Renal pelvis (tissue), 12 donors: ENCODE measurements at places on chromosomes 6 and 20. TPM values are rescaled to one million over a fixed set of nuclear protein-coding genes. Genes with fewer than 3 reads are reported as not detected.

DNA sequence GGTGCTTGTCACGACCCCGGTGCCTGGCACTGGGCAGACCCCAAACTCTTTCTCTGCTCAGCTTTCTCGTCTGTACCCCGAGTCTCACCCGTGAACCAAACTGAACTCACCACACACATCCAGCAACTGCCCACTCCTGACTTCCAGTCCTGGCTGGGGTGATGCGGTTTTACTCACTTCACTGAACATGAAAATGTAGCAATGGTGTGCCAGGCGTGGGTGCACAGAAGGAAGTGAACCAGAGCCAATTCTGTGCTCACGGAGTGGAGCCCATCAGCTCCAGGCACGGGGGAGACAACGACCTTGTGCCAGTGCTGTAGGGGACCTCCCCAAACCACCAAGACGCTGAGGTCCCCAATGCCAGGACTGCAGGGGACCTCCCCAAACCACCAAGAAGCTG lies 78.7 kb upstream of the AFDN start:
- DNase-seq: no peak

GRCh38 chr6:24775520-24776058 lies 852 bp downstream of the GMNN start:
- peak; percentile 19 for DNase-seq

DNA sequence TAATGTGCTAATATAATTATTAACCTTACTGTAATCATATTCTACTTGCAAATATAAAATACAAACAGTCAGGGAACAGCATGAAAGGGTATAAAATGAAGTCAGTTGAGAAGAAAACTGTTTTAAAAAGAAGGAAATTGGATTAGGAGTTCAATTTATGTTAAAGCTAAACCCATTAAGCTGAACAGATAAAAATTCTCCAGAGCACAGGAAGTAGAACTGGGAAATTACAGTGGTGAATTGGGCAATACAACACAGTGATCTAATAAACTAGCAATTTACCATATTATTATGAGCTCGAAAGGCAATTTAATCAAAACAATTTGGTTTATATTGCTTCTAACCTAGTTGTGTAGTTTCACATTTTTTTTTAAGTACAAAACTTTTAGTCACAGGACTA lies 407.4 kb upstream of the RGS17 start:
- DNase-seq: no peak

DNA sequence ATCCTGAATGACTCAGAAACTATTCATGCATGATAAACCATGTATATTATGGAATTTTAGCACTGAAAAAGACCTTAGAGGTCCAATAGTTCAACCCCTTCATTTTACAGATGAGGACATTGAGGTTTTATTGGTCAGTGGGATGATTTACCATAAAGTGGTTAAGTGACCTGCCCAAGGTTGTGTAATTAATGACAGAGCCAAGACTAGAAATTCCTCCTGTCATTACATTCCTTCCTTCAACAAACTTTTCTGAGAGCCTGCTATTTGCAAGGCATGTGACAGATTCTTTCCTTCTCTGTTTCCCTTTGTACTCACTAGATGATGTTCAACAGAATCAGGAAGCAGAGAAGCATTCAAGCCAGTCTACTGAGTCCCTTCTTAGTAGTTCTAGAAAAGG lies 170.7 kb upstream of the KCNK16 start:
- DNase-seq: no peak

ELOVL4 gene
- polyA plus RNA-seq: 3.0 TPM

SOX18 gene
- 14.1 TPM for polyA plus RNA-seq

DNA sequence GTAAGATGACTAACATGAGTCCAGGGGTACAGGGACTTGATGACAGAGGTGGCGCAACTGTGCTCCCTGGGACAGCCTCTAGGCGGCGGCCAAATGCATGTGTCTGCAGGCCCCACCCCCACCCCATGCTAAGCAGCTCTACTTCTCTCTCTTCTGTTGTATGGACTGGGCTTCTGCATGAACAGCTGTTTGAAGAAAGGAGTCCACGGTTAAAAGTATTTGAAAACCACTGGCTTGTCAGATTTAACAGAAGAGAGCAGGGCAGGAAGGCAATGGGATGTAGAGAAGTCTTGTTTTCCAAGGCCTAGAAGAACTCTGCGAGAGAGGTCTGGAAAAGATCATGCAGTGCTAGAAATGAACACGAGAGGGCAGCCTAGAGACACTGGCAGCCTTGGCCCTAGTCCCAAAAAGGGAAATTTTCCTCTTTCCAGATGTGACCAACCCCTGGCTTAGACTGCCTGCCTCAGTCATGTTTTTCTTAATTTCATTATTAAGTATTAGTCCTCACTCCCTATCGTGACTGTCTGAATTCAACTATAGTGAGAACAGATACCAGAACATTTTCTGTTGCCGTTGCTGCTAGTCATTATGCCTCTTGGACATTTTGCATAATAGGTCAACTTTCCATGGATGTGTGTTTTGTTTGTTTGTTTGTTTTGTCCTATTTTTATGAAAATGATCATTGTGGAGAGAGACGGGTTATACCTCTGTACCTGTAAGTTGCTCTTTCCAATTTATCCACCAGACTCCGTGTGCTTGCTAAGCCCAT lies 265.0 kb downstream of the ADGRG6 start:
- peak; percentile 48 for DNase-seq

GLP1R gene
- 1.1 TPM for polyA plus RNA-seq

DNA sequence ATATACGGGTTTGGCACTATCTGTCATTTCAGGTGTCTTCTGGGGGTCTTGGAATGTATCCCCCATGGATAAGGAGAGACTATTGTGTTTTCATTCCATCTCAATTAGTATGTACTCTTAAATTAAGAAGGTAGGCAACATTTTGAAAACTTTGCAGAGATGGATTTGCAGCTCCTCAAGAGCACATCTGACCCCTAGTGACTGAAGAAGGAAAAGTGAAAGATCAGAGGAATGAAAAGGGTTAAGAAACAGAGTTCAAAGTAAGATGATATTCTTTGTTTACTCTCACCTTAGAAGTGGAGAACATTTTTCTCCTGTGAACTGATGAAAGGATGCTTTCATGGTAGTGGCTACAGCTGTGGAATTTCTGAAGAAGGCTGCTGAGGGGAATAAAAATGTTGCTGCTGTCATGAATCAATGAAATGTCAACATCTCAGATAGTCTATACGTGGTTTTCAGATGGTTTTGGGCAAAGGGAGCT lies 41.5 kb downstream of the SH3BGRL2 start:
- peak; percentile 17 for DNase-seq

GRCh38 chr6:80690551-80691131 lies 584.2 kb downstream of the BCKDHB start:
- no peak for DNase-seq

- DNase-seq: no peak
These were observed 20.1 kb upstream of the PLEKHG1 start for GRCh38 chr6:150579611-150580010.

DNA sequence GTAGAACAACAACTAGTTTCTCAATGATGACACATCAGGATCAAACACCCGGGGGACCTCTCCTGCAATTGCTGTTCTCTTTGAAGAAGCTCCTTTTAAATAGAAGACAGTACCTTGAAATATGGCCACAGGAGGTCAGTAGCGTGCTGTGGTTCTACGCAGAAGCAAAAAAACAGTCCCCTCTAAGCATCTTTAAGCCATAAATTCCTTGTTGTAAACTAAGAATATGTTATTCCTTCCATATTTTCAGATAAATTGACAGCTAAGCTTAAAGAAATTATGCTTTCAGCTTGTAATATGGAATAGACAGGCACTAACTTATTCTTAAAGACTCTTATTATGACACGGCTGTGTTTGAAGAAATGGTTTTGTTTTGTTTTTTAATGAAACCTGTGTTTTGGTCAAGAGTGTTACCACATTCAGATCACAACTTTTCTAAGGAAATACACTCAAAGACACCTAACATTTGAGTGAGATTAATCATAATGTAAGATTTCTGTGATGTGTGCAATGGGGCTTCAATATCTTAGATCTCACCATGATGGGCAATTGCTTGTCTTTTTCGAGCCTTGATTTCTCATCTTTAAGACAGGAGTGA lies 49.7 kb upstream of the IL20RA start:
- peak; percentile 58 for DNase-seq

- peak; percentile 16 for DNase-seq
These were observed 523.4 kb downstream of the TENT5A start for GRCh38 chr6:81228912-81229555.

DNA sequence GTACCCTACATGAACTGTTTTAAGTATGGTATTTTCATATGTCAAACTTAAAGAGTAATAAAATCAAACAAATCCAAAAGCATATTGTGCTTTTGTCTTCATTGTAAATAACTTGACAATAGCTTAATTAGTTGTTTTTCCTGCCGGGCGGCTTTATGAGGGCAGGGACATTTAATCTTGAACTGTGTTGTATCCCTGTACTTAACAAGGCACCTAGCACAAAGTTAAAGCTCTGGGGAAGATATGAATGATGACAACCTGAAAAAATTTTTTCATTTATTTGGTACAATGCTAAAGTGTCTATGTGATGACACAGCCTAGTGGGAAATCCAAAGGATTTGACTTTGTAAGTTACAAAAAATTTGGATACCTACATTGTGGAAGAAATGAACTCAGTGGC lies 502 bp upstream of the HACE1 start:
- no peak for DNase-seq

PBOV1 gene
- 0.13 TPM for polyA plus RNA-seq

DNMT3B gene
- 7.8 TPM for polyA plus RNA-seq

- DNase-seq: no peak
These were observed 169.4 kb downstream of the TAF4 start for GRCh38 chr20:61896058-61896961.

TRIM10 gene
- 0.44 TPM for polyA plus RNA-seq

BPIFB2 gene
- not detected for polyA plus RNA-seq

DNA sequence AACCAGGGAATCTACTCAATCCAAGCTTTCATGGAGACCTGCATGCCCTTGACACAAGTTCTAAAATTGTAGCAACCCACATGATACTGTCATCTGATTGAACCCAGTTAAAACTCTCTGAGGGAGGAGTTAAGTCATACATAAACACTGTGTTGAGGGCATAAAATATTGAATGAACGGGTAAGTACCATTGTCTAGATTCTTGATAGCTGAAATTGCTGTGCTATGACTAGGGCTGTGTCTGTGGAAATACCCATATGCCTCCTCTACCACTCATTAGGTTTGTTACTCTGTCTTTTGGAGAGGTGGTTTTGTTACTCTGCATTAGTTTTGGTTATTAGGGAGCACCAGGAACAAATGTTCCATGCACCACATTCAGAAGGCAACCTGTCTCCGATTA lies 7.6 kb downstream of the ENPP4 start:
- no peak for DNase-seq

- DNase-seq: peak; percentile 31
These were observed 46.7 kb downstream of the TIAM2 start for GRCh38 chr6:155041741-155042279.

DNA sequence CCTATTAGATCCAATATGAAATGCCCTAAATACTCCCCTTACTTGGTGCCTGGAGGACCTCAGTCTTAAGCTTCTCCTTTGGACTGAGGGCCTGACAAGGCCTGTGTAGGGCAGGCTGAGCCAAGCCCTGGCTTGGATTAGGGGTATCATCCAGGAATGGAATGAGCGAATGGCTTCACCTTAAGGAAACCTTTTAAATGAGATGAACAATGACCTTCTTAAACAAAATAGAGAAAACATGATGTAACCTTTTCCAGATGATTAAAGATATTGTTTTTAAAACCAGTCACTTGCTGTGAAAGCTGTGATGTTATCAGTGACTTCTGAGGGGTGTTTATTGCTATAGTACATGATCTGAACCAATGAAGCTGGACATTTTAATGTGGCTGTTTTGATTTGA lies 55.5 kb downstream of the TRAF3IP2 start:
- no peak for DNase-seq

DNA sequence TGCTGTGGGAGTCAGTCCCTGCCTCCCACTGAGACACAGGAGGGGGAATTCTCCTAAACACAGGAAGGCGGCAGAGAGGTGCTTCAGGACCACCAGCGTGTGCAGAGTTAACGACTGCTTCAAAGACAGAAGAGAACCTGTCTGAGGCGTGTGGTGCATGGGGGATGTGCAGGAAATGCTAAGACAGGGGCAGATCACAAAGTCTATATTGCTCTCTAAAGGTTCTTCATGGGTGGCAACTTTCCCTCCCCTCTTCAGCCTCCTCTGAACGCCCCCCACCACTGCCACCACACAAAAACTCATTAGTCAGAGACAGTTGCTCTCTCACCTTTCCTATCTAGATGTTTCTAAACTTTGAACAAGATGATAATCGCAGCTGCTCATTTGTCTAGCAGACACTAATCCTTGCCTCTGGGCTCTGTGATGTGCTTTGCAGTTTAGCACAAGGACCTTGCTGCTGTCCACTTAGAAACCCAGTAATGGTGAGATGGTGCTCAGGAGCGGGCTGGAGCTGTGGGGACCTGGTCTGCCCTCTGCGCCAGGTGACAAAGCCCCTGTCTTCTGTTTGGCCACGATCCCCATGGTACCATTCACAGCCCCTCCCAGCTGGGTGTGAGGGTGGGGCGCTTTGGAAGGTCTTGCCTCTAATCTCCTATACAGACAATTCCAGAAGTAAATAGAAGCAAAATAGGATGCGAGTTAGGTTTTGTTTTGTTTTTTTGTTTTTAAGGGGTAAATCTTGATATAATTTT lies 219.6 kb downstream of the NRN1 start:
- no peak for DNase-seq

SLC17A2 gene
- 0.43 TPM for polyA plus RNA-seq

C20orf141 gene
- polyA plus RNA-seq: not detected

CTSZ gene
- 74.9 TPM for polyA plus RNA-seq

IPCEF1 gene
- polyA plus RNA-seq: 5.2 TPM

GRCh38 chr6:41730531-41731436 lies 4.6 kb downstream of the TFEB start:
- no peak for DNase-seq

GRCh38 chr20:2794866-2795447 lies 5.5 kb downstream of the CPXM1 start:
- no peak for DNase-seq

DNA sequence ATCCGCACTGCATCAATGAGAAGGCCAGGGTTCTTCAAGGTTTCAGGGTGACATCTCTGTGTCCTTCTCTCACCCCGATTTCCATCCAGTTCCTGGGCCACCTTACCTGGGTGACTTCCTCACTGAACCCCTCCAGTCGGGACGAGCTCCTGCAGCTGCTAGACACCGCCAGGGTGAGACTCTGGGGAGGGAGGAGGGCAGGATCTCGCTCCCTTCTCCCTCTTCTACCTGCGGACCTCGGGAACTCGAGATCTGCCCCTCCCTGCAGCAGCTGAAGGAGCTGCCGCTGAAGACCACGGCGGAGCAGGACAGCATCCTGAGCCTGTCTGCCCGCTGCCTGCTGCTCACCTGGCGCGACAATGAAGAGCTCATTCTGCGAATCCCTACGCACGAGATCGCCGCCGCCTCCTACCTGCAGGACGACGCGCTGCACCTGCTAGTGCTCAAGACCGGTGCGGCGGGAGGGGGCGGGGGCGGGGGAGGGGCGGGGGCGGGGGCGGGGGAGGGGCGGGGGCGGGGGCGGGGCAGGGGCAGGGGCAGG lies 7.5 kb downstream of the CCM2L start:
- peak; percentile 58 for DNase-seq

ERVFRD-1 gene
- 0.07 TPM for polyA plus RNA-seq

GRCh38 chr6:14754751-14755513 lies 490.9 kb upstream of the JARID2 start:
- DNase-seq: no peak

SLC22A23 gene
- polyA plus RNA-seq: 16.3 TPM
